ENCODE measurements at places on chromosomes 3 and 15.

GRCh38 chr15:77508541-77509243 lies 88.0 kb downstream of the HMG20A start:
- DNase-seq = no peak

GRCh38 chr3:127028781-127029657 lies 46.1 kb downstream of the PLXNA1 start:
- no peak for DNase-seq

GRCh38 chr15:24067733-24068501 lies 380.8 kb upstream of the NDN start:
- no peak for DNase-seq

DNA sequence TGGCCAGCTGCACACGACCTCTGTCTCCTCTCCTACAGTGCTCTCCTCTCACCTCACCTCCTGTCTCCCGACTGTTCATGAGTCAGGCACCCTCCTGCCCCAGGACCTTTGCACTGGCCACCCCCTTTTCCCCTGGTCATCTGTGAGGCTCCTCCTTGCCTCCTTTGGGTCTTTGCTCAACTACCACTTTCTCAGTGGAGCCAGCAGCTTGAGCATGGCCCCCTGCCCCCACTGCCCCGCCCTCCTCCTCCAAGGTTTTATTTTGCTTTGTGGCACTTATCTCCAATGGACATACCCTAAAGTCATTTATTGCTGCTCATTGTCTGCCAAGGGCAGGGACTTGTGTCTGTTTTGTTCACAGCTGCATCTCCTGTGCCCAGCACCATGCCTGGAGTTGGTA lies 64.3 kb downstream of the MGLL start:
- DNase-seq = no peak

GRCh38 chr3:115685097-115685496 lies 61.8 kb downstream of the GAP43 start:
- peak; percentile 4 for DNase-seq

DNA sequence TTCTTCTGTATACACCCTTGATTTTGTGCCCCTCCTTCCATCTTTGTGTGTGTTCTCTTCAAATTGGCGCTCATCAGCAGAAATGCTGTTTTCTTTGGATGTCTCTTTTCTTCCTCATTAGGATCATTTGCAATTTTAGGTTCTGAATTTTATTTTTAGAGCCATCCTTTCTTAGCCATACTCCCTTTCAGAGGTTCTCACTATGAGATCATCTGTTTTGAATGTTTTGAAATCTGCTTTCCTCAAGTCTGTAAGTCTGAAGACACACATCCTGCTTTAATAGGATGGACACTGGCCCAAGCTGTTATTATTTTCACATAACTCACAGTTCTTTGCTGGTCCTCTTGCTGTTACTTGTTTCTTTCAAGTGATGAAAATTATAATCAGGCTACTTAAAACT lies 124.8 kb downstream of the BDH1 start:
- DNase-seq = no peak

DNA sequence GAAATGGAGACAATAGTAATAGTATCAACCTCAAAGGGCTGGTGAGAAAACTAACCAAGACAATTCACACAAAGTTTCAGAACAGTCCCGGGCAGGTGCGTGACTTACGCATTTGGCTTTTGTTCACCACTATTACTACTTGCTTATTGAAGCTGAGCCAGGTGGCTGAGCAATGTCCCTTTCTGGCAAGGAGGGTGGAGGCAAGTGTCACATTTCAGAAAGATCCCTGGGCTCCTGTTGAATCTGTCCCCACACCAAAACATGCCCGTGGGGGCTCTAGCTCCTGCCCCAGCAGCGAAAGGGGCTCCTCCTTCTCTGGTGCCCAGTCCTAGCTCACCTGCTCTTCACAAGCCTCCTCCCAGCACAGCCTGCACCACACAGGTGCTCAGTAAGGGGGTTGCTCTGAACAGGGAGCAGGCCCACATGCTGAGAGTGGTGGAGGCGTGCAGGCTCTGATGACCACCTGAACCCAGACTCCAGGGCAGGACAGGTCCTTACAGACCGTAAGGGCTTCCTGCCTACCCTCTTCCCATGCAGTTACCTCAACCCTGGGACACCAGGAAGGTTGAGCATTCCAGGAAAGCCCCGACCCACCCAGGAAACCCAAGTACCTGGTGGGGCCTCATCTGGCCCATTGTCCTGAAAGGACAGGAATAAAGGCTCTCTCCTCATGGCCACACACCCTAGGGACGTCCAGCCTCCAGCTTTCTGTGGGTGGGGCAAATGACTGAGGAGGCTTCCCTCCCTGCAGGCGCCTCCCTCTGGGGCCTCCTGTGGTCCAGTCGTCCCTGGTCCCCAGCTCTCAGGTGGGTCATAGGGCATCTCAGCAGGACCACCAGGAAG lies 32.6 kb downstream of the SEMA7A start:
- peak; percentile 42 for DNase-seq

GRCh38 chr15:59622289-59622688 lies 10.7 kb downstream of the GCNT3 start:
- DNase-seq = peak; percentile 49

- DNase-seq = no peak
Measured at GRCh38 chr3:23038471-23038870, 164.7 kb upstream of the UBE2E2 start.

All from activated T-cell treated with anti-CD3 and anti-CD28 coated beads for 48 hours (primary cell).